ENCODE measurements at places on chromosomes 1 and 21.
A peak's percentile ranks its signal among the peaks of the same experiment; 100 is the strongest.

- DNase-seq = no peak
These were observed 836 bp upstream of the PRCC start for GRCh38 chr1:156766298-156767100.

DNA sequence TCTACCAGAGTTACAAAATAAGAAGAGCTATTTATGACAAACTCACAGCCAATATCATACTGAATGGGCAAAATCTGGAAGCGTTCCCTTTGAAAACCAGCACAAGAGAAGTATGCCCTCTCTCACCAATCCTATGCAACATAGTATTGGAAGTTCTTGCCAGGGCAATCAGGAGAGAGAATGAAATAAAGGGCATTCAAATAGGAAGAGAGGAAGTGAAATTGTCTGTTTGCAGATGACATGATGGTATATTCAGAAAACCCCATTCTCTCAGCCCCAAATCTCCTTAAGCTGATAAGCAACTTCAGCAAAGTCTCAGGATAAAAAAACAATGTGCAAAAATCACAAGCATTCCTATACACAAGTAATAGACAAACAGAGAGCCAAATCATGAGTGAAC, 1169.5 kb downstream of the AMY1C start:
- DNase-seq = no peak

DNA sequence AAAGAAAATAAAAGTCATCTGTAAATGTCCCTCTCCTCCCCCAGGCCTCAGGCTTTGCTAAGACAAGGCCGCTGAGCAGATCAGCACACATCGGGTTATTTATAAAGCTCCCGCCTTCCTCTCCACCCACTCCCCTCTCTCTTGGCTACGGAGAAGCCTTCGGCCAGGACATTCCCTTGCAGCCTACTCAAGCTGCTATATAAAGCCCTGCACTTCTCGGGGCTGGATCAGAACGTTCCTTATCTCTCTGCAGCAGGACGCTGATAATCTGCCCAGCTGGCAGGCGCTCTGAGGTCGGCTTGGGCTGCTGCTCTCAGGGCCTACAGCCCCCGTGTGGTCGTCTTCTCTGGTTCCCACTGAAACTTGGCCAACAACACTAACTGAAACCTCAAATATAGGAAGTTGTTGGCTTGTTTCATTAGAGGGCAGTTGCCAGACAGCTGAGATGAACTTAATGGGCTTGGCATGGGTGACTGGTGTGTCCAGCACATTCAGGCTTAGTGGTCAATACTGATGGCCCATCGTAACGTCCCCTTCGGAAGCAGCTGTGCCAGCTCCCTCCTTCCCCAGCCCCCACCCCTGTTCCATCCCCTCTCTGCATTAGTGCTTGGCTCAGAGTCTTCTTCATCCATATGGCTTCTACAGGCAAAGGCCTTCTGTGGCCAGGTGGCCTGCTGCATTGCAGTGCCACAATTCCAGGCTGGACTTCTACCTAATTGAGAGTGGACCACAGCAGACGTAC, 64.6 kb downstream of the IER5 start:
- no peak for DNase-seq

GRCh38 chr1:244449936-244450508, 1.7 kb downstream of the ADSS2 start:
- DNase-seq = no peak

GRCh38 chr1:77170687-77171086, 48.5 kb downstream of the PIGK start:
- DNase-seq = no peak

DNA sequence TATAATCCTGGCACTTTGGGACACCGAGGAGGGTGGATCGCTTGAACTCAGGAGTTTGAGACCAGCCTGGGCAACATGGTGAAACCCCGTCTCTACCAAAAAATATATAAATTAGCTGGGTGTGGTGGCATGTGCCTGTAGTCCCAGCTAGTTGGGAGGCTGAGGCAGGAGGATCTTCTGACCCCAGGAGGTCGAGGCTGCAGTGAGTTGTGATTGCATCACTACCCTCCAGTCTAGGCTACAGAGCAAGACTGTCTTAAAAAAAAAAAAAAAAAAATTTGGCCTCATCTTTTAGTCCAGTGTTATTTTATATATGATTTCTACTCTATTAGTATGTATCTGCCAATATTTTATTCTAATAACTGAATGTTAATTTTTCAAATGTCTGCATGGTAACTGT, 59.7 kb downstream of the PPP2R5A start:
- no peak for DNase-seq

DNA sequence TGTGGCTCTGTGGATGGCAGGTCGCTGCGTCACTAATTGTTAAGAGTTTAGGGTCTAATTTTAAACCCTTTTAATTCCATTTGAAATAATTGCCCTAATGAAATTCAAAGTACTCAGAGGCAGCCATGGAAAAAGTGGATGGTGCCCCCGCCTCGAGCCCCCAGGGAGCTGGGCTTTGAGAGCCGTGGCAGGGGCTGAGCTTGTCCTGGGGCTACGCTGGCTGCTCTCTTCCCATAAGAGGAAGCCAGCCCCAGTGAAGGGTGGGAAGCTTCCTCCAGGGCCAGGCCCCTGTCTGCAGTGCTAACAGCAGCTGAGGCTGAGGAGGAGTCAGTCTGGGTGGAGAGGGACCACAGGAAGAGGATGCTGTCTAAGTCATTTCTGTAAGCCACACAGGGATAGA, 315.0 kb upstream of the POU3F1 start:
- no peak for DNase-seq

GRCh38 chr1:44585315-44585920, 88.9 kb downstream of the TMEM53 start:
- no peak for DNase-seq

GRCh38 chr1:226576601-226577000, 28.0 kb downstream of the STUM start:
- DNase-seq = no peak

GRCh38 chr1:155051777-155052398, 772 bp downstream of the ADAM15 start:
- DNase-seq = peak; percentile 44

GRCh38 chr1:33329600-33330305, 8.9 kb upstream of the A3GALT2 start:
- DNase-seq = no peak

GRCh38 chr21:44760376-44760775, 41.2 kb downstream of the UBE2G2 start:
- no peak for DNase-seq

DNA sequence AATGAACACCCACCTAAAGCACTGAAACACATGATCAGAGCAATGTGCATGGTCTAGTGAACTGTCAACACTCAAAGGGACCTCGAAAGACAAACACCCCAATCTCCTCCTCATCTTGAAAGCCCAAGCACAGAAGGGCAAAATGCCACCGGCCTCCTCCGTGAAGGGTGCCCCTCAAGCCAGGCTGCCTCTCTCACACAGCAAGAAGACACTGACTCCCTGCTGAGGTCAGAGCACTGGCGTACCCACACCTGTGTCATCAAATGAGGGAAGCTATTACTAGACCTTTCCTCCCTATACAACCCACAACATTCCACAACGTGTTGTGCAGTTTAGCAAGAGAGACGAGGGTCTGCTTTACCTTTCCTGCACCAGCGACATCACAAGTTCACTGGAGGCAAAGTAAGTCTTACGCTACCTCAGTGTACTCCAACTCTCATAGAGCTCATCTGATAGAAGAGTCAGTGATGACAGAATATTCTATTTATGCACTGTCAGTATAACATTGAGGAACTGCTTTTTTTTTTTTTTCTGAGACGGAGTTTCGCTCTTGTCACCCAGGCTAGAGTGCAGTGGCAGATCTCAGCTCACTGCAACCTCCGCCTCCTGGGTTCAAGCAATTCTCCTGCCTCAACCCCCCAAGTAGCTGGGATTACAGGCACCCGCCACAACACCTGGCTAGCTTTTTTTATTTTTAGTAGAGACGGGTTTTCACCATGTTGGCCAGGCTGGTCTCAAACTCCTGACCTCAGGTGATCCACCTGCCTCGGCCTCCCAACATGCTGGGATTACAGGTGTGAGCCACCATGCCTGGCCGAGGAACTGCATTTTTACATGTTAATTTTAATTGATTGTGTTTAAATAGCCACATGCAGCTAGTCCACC, 3.3 kb downstream of the SH3BP5L start:
- no peak for DNase-seq

- no peak for DNase-seq
These were observed 73.6 kb downstream of the CRB1 start for GRCh38 chr1:197341626-197342025.

- no peak for DNase-seq
These were observed 667 bp downstream of the HHIPL2 start for GRCh38 chr1:222547260-222547614.

DNA sequence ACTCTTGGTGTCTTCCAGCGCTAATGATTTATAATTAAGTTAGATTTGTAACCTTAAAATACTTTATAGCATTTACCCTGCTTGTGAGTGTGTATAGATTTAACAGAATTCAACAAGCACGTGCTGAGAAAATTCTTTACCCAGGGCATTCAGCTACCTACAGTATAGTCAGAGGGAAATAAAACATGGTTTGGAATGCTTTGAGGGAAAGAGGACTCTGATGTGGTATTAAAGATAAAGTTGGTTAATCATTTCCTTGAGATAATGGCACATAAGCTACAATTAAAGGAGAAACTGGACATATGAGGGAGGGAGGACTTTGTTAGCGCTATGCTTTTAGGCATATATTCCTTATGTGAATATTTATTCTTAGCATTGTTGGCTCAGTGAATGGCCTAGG, 26.4 kb upstream of the IL12RB2 start:
- DNase-seq = no peak

DNA sequence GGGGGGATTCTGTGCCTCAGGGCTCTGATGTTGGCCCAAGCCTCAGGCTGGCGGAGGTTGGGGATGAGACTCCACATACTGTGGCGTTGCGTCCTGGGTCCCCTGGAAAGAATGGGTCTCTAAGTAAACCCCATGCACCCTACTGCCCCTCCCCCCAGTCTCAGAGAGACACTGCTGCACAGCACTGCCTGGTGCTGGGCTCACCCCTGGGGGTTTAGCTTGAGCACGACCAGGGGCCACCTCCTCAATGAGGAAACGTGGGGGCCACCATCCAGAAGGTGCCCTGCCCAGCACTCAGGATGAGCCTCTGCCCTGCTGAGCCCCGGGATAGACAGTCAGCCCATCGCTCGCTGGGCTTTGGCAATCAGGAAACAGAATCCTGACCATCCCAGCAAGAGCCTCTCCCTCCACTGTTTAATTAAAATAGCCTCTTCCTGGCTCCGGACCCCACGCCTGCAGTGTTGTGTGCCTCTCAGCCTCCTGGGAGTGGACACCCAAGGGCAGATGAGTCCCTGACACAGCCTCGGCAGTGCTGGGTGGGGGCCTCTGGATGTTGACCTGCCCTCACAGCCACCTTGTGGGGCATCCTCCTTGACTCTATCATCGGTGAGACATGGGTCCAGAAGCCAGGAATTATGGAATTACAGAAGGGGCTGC, 3.5 kb upstream of the KRTAP10-4 start:
- no peak for DNase-seq

DNA sequence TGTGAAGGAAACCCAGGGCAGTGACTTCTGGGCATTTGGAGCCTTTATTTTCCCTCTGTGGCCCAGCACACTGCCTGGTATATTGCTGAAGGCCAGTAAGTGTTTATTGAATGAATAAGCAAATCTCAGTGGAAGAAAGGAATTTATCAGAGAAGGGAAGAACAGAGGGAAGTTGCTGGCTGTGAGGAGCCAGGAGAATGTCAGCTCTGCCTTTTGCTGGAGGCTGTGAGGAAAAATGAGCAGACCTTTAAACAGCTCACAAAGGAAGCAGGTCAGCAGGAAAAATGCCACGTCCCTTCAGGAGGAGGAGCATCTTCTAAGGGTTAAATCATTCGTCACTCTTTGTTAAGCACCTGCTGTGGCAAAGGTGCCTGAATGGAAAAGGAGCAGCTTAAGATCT, 75.9 kb downstream of the GIPC2 start:
- DNase-seq = no peak

GRCh38 chr1:222787729-222788128, 27.1 kb upstream of the DISP1 start:
- no peak for DNase-seq

DNA sequence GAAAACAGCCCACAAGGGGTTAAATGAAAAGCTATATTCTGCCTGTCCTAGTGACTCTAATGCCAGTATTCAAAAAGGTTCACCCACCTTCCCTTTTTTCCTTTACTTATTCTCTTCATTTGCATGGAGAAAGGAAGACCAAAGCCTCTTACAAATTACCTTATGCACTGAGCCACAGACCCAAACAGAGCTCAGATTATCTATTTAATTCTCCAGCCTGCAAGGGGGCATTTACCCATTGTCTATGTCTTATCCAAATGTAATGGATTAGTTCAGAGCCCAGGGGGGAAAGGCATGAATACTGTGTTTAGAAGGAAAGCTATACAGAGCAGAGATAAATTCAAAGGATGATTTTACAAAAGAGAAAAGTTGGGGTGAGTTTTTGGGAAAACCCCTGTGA, 388.5 kb downstream of the OMA1 start:
- DNase-seq = no peak

DNA sequence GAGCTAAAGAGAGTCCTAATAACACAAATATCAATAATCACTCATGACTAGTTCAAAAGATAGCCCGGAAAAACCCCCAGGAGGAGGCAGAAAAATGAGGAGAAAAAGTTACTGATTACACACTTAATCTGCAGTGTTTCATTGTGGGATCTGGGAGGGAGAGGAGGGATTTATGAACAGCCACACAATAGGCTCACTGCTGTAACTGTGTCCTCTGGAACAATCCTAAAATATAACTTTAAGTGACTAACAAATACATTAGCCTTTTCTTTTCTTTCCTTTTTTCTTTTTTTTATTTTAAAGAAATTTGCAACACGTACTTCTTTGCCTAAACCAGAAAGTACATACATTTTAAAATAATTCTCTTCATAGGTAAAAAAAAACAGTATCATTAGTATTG, 106.3 kb upstream of the LBR start:
- DNase-seq = no peak

DNA sequence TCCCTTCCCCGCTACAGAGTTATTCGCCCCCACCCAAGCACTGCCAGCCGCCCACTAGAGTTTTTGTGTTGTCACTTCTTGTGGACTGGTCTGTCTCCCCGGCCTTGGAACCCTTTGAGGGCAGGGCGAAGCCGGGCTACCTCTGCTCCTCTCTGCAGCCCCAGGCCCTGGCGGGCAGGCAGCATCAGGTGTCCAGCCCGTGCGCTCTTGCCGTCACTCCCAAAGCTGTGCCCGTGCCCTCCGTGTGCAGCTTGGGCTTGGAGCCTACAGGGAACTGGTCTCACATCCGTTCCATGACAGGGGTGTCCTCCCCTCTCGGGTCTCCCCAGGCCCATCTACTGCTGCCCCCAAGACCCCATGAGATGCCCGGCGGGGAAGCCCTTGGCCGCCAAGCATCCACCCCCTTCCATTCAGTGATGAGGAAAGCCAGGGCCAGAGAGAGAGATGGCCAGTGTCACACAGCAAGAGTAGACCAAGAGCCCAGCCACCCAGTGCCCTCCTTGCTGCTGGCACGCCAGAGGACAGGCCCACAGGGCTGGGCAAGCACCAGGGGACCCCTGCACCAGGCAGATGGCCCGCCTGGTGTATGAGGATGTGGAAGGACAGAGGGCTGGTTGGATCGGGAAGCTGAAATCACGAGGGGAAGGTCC, 15.3 kb upstream of the LDLRAP1 start:
- no peak for DNase-seq

Measured in kidney capillary endothelial cell (primary cell).